Fibroblast of lung (primary cell): ENCODE measurements at places on chromosomes 12 and 14.

- H3K4me3 ChIP-seq: no peak overlapping the region
- H3K27ac ChIP-seq: no peak overlapping the region
- no peaks in the 10 kb centered on the region for H3K4me1 ChIP-seq
Observed at GRCh38 chr14:105439710-105440553, 20.3 kb downstream of the MTA1 start.

- DNase-seq: no peak
- no peaks in the 10 kb centered on the region for H3K36me3 ChIP-seq
Observed at GRCh38 chr14:85535321-85535720, 5.4 kb downstream of the FLRT2 start.

GRCh38 chr12:95197636-95198035, 19.6 kb downstream of the FGD6 start:
- peaks cover 2% of the 10 kb centered on the region for H3K4me1 ChIP-seq
- no peak overlapping the region for H3K4me3 ChIP-seq
- H3K27me3 ChIP-seq: no peaks in the 10 kb centered on the region

DNA sequence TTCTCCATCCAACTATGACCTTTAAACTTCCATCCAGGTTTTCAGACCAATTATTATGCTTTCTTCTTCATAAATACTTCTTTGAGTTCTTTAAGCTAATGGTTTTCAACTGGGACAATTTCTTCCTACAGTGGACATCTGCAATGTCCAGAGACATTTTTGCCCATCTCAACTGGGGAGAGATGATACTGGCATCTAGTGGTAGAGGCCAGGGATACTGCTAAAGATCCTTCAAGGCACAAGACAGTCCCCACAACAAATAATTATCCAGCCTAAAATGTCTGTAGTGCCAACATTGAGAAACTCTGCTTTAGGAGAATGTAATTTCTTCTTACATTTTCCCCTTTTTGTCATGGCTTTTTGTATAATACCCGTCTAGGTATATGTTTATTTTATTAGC, 10.6 kb downstream of the TRHDE start:
- no peaks in the 10 kb centered on the region for H3K36me3 ChIP-seq
- H3K4me3 ChIP-seq: no peak overlapping the region
- DNase-seq: peak; percentile 71

- DNase-seq: no peak
- H3K4me3 ChIP-seq: no peak overlapping the region
- H3K36me3 ChIP-seq: no peaks in the 10 kb centered on the region
- no peak overlapping the region for H3K27ac ChIP-seq
Observed at GRCh38 chr12:104275689-104276088, 27.9 kb upstream of the EID3 start.

DNA sequence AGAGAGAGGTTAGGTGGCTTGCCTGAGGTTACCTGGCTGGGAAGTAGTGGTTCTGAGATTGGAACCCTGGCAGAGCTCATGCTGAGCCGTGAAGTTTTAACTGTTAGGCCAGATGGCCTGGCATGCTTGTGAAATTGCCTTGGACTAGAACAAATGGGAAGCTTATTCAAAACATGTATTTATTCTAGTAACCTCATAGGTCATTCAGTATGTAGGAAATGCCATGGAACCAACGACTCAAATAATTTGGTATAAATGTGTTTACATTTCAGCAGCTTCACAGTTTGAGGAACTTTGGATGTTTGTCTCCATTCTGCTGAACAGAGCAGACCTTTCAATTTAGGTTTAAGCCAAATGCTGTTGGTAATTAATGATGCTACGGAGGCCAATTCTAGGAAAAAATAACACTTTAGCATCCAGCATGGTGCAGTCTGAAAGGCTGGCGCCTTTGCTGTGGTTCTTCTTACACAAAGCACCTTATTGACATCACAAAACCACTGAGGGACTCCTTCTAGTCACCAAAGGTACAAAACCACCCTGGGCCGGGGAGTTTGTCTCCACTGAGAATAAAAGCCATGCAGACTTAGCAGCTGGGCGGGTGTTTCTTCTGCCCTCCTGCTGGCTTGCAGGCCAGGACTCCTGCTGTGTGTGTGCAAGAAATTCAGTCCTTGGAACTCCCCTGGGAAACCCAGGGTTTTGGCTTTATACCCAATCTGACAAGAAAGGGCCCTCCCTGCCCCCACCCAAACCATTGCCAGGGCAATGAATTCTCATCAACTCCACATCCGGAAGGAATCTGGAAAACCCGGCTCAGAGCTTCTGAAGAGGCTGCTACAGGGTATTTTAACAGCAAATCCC, 64.2 kb downstream of the ELK3 start:
- peaks cover 22% of the 10 kb centered on the region for H3K4me1 ChIP-seq
- peaks cover 7% of the 10 kb centered on the region for H3K36me3 ChIP-seq
- H3K27me3 ChIP-seq: no peaks in the 10 kb centered on the region
- DNase-seq: peak; percentile 87
- H3K27ac ChIP-seq: peak overlapping the region; percentile 42
- H3K4me3 ChIP-seq: no peak overlapping the region

DNA sequence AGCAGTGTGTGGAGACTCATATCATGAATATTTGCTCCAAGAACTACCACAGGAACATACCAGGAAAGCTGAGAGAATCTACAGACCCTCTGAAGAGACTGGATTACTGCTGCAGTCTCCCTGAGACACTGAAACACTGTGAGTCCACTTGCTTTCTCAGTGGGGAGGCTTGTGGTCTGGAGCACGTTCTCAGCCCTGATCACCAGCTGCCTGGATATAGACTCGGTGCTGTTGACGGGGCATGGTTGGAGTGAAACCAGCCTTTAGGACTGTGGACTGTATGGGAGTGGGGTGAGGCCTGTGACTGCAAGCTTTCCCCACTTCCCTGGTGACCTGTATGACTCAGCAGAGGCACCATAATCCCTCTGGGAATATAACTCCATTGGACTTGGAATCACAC, 525.8 kb upstream of the FBXO33 start:
- no peaks in the 10 kb centered on the region for H3K36me3 ChIP-seq
- no peaks in the 10 kb centered on the region for H3K4me1 ChIP-seq
- no peak overlapping the region for H3K27ac ChIP-seq
- DNase-seq: no peak
- H3K27me3 ChIP-seq: no peaks in the 10 kb centered on the region

GRCh38 chr14:63542231-63542999, 762 bp downstream of the PPP2R5E start:
- peak; percentile 21 for DNase-seq
- peaks cover 5% of the 10 kb centered on the region for H3K36me3 ChIP-seq
- H3K27me3 ChIP-seq: no peaks in the 10 kb centered on the region
- H3K4me3 ChIP-seq: peak overlapping the region; percentile 69

DNA sequence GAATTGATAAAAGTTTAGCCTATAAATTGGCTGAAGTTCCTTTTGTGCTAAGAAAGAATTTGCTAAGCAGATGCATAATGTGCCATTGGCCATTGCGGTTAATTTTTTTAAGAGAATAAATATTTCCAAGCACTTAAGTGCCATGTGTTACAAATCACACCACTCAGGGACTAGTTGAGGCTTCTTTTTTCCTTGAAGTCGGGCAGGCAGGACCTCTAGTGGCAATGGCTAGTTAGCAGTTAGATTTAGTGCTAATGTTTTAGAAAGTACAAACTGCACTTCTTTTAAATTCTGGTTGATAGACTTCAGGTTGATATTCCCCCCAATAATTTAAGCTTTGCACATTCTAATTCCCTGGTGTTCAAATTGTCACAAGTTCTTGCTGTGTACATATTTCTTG, 294.3 kb downstream of the APAF1 start:
- peak; percentile 63 for DNase-seq
- no peaks in the 10 kb centered on the region for H3K27me3 ChIP-seq
- H3K4me1 ChIP-seq: no peaks in the 10 kb centered on the region
- no peaks in the 10 kb centered on the region for H3K36me3 ChIP-seq
- H3K4me3 ChIP-seq: no peak overlapping the region
- H3K27ac ChIP-seq: no peak overlapping the region

DNA sequence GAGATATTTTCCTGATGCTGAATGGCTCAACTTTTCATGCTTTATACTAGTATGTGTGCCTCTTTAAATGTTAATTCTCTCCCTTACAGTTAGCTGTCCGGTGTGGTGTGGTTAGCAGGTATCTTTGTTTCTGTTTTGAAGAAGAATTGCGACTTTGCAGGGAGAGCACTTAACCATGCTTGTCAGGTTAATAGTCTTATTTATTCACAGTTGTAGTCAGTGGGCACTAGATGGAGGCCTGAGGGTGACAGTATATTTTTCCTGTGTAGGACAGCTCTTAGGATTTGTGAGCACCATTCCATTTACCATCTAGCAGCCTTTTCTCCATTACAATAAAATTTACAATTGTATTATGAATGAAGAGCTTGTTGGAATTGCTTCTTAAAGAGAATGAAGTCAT, 34.9 kb downstream of the PDE3A start:
- DNase-seq: no peak
- no peaks in the 10 kb centered on the region for H3K4me1 ChIP-seq
- no peaks in the 10 kb centered on the region for H3K36me3 ChIP-seq
- H3K27ac ChIP-seq: no peak overlapping the region
- H3K27me3 ChIP-seq: no peaks in the 10 kb centered on the region

GRCh38 chr12:30546121-30546520, 149.5 kb downstream of the IPO8 start:
- no peak overlapping the region for H3K27ac ChIP-seq
- H3K27me3 ChIP-seq: no peaks in the 10 kb centered on the region
- H3K36me3 ChIP-seq: no peaks in the 10 kb centered on the region
- DNase-seq: no peak

- H3K27ac ChIP-seq: no peak overlapping the region
- no peaks in the 10 kb centered on the region for H3K36me3 ChIP-seq
- no peaks in the 10 kb centered on the region for H3K4me1 ChIP-seq
- no peak for DNase-seq
- H3K27me3 ChIP-seq: no peaks in the 10 kb centered on the region
Observed at GRCh38 chr14:100607611-100607956, 20.4 kb upstream of the BEGAIN start.

- peaks cover 17% of the 10 kb centered on the region for H3K4me1 ChIP-seq
- H3K27me3 ChIP-seq: no peaks in the 10 kb centered on the region
- H3K27ac ChIP-seq: no peak overlapping the region
- H3K4me3 ChIP-seq: no peak overlapping the region
Observed at GRCh38 chr14:22606380-22606779, 8.3 kb downstream of the ABHD4 start.

DNA sequence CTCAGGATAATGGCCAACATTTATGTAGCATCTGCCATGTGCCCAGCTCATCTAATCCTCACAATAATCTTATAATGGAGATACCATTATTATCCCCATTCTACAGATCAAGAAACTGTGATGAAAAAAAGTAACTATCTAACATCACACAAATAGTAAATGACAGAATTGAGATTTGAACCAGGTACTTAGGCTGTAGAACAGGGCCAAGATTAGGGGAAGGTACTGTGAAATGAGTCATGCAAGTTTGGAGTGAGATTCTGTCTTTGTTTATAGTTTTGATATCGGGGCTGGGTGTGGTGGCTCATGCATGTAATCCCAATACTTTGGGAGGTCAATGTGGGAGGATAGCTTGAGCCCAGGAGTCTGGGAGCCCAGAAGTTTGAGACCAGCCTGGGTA, 1.3 kb upstream of the GNPTAB start:
- no peaks in the 10 kb centered on the region for H3K36me3 ChIP-seq
- H3K4me3 ChIP-seq: no peak overlapping the region
- H3K27ac ChIP-seq: no peak overlapping the region
- peaks cover 2% of the 10 kb centered on the region for H3K4me1 ChIP-seq
- no peak for DNase-seq

GRCh38 chr12:40970320-40970907, 217.7 kb upstream of the PDZRN4 start:
- DNase-seq: no peak
- no peak overlapping the region for H3K27ac ChIP-seq

DNA sequence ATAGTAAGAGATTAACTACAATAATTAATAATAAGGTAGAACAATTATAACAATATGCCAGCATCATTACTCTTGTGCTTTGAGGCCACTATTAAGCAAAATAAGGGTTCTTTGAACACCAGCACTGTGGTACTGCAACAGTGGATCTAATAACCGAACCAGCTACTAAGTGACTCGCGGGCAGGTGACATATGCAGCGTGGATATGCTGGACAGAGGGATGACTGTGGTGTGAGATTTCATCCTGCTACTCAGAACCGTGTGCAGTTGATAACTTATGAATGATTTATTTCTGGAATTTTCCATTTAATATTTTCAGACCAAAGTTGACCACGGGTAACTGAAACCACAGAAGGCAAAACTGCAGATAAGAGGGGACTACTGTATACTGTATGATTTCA, 34.4 kb downstream of the BMAL2 start:
- peaks cover 2% of the 10 kb centered on the region for H3K36me3 ChIP-seq
- H3K4me1 ChIP-seq: no peaks in the 10 kb centered on the region
- DNase-seq: peak; percentile 36
- no peak overlapping the region for H3K4me3 ChIP-seq
- no peak overlapping the region for H3K27ac ChIP-seq

DNA sequence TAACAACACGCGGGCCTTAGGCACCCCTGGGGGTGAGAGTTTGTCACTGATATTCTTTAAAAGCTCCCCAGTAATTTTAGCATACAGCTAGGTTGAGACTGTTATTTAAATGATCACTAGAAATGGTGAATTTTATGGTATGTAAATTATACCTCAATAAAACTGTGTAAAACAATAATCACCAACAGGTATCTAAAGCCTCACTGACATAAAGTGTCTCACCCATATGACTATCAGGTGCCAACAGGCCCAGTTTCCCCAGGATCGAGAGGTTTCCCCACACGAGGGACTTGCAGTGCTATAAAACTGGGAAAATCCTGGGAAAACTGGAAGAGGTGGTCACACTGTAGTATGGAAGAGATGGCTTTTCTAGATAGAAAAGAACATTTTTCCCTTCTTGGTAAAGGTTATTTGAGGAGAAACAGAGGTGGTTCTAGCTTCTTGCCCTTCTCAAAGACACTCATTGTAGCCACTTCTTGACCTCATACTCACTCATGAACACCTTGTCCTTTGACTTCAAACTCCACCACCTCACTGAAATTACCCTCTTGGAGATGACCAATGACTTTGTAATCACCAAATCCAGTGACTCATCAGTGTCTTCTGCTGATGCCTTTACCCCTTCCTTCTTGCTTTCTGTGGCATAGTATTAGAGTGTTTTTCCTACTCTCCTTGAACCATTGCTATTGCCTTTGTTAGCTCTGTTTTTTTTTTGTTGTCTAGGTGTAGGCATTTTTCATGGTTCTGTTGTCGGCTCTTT, 24.8 kb upstream of the NUBPL start:
- H3K4me1 ChIP-seq: no peaks in the 10 kb centered on the region
- no peak overlapping the region for H3K27ac ChIP-seq
- H3K4me3 ChIP-seq: no peak overlapping the region
- H3K27me3 ChIP-seq: peaks cover 2% of the 10 kb centered on the region

- no peaks in the 10 kb centered on the region for H3K4me1 ChIP-seq
- H3K4me3 ChIP-seq: no peak overlapping the region
- no peaks in the 10 kb centered on the region for H3K27me3 ChIP-seq
- no peak for DNase-seq
Observed at GRCh38 chr14:49930720-49931119, 37.8 kb downstream of the ARF6 start.

DNA sequence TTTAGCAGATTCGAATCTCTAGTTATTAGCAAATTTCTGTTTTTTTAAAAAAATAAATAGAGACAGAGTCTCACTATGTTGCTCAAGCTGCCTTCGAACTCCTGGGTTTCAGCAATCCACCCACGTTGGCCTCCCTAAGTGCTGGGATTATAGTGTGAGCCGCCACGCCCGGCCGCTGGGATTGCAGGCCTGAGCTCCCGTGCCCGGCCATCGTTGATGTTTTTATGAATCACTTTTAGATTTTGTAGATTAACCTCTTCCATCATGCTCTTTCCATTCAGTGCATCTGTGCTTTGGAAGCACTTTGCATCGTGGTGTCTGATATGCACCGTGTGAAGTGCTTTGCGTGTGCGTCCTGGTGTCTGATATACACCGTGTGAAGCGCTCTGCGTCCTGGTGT, 20.9 kb downstream of the PGAM5 start:
- H3K4me1 ChIP-seq: no peaks in the 10 kb centered on the region
- no peak overlapping the region for H3K27ac ChIP-seq
- no peak for DNase-seq
- H3K4me3 ChIP-seq: no peak overlapping the region
- peaks cover 49% of the 10 kb centered on the region for H3K36me3 ChIP-seq
- no peaks in the 10 kb centered on the region for H3K27me3 ChIP-seq
